ENCODE measurements at places on chromosomes 2 and 18.

GRCh38 chr2:240179186-240179815, 38.8 kb upstream of the OTOS start:
- DNase-seq = no peak

DNA sequence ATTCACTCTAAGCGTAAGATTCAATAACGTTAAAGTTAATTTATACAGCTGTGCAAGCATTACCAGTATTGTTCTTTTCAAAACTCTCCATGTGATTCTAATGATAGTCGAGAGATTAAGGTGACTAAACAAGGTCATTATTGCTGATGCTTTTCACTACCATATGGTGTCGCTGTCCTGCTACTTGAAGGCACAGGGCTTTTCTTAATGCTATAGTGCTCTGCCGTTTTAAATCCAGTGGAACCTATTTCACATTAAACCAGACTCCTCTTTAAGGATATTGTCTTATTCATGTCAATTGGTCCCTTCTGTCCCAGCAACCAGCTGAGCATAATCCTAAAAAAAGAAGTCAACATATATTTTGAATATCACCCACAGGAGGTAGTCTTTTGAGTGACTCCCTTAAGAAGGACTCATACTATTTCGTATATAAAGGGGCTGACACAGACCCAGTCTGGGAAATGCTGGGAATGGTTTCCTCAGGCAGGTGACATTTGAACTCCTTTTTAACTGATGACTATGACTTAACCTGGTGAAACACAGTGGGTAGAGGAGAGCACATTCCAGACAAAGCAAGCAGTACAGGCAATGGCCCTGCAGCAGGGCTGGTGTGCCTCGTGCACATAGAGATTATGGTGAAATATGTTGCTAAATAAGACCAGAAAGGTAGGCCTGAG, 53.9 kb upstream of the CYTIP start:
- no peak for DNase-seq

GRCh38 chr2:86753606-86754005, 33.5 kb downstream of the RMND5A start:
- DNase-seq = no peak

GRCh38 chr2:73890301-73891092, 2.3 kb upstream of the ACTG2 start:
- DNase-seq = no peak

GRCh38 chr2:99399063-99399462, 61.9 kb downstream of the EIF5B start:
- DNase-seq = no peak

GRCh38 chr2:167756446-167756845, 490.9 kb downstream of the STK39 start:
- DNase-seq = no peak

DNA sequence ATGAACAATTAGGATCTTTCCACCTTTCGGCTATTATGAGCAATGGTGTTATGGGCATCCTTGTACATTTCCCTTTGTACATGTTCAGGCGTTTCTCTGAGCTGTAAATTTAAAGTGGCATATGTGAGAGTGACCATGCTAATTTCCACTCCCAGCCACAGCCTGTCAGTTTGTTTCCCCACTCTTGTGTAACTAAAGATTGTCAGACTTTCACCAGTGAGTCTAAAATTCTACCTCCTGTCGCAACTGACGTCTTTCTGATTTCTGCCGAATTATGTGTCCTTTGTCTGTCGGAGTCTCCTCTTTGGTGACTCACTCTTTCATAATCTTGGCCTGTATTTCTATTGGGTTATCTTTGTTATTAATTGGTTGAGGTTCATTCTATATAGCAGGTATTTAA, 50.7 kb downstream of the TRAPPC12 start:
- no peak for DNase-seq

DNA sequence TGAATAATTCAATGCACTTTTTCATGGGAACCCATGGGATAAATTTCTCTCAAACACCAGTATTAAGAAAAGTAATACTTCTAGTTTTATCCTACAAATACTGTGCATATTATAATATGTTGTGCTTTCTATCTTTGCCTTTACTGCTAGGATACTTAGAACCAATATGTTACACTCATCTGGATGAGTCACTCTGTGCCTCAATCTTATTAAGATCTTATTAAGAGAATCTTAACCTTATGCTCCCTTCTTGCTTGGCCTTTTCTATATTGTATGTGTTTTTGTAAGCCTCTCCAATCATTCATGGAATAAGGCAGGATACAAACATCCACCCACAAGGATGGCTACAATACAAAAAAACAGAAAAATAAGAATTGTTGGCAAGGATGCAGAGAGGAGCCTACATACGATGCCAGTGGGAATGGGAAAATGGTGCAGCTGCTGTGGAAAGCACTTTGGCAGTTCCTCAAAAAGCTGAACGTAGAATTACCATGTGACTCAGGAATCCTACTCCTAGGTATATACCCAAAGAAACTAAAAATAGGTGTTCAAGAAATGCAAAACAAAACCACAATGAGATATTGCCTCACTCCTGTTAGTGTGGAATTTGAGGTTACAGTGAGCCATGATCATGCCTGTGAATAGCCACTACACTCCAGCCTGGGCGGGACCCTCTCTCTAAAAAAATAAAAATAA, 10.7 kb upstream of the TWSG1 start:
- DNase-seq = no peak
